ENCODE measurements at places on chromosomes 2 and 18.
A peak's percentile ranks its signal among the peaks of the same experiment; 100 is the strongest.

- DNase-seq, result no peak
Measured at GRCh38 chr18:42586601-42587000, 528.9 kb downstream of the RIT2 start.

DNA sequence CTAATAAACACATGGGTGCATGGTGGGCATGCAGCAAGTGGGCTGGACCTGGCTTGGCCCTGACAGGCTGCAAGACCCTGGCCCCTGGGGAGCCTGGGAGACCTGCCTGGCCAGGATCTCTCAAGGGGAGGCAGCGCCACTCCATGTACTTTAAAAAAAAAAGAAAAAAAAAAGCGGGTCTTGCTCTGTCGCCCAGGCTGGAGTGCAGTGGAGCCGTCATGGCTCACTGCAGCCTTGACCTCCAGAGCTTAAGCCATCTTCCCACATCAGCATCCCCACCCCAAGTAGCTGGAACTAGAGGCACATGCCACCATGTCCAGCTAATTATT, 29.5 kb upstream of the SEMA4C start:
- no peak for DNase-seq

GRCh38 chr2:199684832-199685231, 166.2 kb downstream of the FTCDNL1 start:
- DNase-seq, result no peak

- DNase-seq, result no peak
Measured at GRCh38 chr2:5942204-5942603, 250.0 kb downstream of the SOX11 start.

GRCh38 chr2:203543898-203544328, 8.8 kb upstream of the RAPH1 start:
- no peak for DNase-seq

GRCh38 chr18:50695431-50696176, 124.2 kb downstream of the MRO start:
- DNase-seq, result no peak

GRCh38 chr2:216392945-216393840, 19.1 kb upstream of the SMARCAL1 start:
- DNase-seq, result no peak

DNA sequence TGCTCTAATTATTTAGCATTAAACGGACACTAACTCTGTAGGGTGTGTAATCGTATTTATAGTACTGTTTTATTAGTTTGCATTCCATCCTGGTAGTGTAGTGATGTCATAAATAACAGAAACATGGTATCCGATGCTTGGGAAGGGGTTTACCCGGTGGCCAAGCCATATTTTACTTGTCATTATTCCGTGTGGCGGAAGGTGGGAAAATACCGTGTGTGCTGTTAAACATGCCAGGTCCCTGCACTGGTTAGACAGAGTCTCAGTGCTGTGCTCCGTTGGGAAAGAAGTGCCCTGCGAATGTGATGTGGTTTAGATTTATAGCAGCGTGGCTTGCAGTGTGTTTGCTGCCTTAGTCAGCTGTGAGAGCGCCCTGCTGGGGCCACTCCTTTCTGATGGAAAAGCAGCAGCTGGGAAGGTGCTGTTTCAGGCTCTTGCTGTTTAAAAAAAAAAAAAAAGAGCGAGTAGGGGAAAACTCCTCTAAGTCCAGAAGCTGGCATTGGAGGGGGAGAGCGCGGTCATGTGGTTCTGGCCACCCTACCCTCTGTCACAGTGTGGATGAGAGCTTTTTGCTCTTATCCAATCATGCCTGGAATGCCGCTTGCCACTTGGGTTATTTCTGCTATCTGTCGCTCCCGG, 211.0 kb downstream of the NEDD4L start:
- no peak for DNase-seq

- DNase-seq, result no peak
Measured at GRCh38 chr2:171864357-171864985, 29.6 kb downstream of the SLC25A12 start.

DNA sequence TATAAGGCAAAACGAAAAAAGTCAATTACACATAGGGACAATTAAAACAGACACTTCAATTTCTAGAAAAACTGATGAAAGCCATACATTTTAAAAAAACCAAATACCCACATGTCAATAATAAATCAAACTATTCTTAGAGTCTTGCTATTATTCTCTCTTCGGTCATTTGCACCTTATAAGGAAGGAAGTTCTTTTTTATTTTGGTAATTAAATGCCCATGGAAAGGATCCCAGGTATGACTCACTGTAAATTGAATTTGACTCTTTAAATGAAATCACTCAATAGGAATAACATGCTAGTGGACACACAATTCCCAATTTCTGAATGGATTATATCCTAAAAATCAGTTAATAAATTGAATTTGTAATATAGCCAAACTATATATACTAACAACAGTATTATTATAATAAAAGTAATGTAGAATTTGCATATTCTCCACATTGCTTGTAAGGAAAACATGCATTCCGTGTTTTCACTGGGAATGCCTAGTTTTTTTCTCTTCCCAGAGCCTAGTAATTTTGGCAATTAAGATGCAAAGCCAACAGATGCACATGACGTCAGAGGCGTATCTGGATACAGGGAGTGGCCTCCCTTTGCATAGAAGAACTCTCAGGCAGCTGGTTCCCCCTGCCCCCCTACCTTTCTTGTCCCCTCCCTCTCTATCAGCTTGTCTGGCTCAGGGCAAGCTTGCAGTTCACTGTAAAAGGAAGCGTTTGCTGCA, 153.5 kb upstream of the PGAP1 start:
- DNase-seq, result no peak

DNA sequence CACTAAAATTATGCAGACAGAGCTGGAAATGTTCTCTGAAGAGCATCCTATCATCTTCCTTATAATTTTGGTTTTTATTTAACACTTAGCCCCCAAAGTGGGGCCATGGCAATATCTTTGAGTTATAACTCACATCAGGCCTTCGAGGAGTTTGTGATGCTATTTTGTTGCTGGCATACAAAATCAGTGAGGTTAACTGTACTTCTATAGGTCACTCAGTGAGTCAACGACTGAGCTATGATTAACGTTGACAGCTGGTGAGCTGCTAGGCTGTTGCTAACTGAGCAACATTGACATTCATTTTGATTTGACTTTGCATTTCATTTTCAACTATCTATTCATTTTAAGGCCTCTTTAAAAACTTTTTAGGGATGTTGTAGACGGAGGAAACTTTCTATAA, 50.0 kb downstream of the GPD2 start:
- DNase-seq, result no peak

- no peak for DNase-seq
Measured at GRCh38 chr2:183950673-183951072, 647.7 kb upstream of the ZNF804A start.

- DNase-seq, result no peak
Measured at GRCh38 chr2:178084273-178084672, 11.7 kb upstream of the PDE11A start.

GRCh38 chr18:49021433-49022129, 70.8 kb upstream of the SMAD7 start:
- no peak for DNase-seq

GRCh38 chr2:98333922-98334321, 12.3 kb upstream of the CNGA3 start:
- no peak for DNase-seq

DNA sequence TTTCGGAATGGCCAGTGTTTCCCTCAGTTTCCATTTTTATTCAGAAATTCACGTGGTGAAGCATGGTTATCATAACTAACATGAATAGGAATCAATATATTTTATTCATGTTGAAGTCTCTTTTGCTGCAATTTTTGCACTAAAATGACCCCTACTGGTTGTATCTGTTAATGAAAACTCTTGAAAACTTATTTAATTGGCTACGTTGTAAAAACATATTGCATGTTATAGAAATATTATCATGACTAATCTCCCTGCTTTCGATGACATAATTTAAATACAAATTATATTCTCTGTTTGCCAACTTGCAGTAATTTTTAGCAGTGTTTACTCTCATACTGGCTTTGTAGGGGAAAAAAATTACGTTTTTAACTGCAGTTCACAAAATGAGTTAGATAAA, 3.5 kb downstream of the CRIM1 start:
- DNase-seq, result no peak

DNA sequence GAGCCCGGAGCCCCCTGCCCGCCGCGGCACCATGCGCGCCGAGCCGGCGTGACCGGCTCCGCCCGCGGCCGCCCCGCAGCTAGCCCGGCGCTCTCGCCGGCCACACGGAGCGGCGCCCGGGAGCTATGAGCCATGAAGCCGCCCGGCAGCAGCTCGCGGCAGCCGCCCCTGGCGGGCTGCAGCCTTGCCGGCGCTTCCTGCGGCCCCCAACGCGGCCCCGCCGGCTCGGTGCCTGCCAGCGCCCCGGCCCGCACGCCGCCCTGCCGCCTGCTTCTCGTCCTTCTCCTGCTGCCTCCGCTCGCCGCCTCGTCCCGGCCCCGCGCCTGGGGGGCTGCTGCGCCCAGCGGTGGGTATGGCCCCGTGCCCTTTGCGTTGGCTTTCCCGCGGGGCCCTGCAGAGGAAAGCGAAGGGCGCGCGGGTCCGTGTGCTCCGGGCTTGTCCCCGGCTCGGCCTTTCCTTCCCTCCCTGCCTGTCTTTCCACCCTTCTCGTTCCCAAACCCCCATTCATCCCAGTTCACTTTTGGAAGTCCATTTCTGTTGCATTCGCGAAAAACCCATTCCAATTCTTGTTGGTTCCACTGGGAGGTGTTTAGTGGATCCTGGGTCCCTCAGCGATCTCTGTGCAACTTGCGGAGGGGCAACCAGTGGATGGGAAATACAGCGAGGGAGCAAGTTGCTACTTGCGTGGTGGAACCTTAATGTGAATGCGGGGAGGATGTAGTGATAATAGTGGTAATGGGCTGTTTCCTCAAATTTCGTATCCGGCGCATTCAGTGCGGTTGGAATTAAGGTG, 599 bp downstream of the ADAM23 start:
- DNase-seq, result peak; percentile 53

- DNase-seq, result no peak
Measured at GRCh38 chr18:34261865-34262780, 37.4 kb upstream of the NOL4 start.

- DNase-seq, result no peak
Measured at GRCh38 chr2:37833423-37833822, 91.7 kb upstream of the RMDN2 start.

- DNase-seq, result no peak
Measured at GRCh38 chr18:2881088-2881839, 34.5 kb downstream of the EMILIN2 start.

- no peak for DNase-seq
Measured at GRCh38 chr2:141439524-141439923, 691.3 kb downstream of the LRP1B start.

DNA sequence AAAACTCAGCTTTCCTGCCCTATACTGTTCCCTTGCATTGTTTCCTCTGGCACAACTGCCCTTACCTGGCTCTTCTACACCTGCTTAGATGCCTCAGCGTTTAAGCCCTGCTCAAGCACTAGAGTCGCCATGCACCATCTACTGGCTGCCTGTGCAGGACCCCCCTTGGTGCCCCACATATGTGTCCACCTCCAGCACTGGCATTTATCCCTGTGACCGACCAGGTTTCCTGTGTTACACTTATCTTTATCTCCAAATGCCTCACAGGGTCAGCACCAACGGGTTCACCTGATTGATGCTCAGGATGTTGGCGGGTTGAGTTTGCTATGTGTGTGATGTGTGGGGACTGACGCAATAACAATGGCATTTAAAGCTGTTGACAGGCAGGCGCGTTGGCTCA, 177.5 kb downstream of the TMEM18 start:
- no peak for DNase-seq

- no peak for DNase-seq
Measured at GRCh38 chr2:224958873-224959272, 83.4 kb downstream of the DOCK10 start.

DNA sequence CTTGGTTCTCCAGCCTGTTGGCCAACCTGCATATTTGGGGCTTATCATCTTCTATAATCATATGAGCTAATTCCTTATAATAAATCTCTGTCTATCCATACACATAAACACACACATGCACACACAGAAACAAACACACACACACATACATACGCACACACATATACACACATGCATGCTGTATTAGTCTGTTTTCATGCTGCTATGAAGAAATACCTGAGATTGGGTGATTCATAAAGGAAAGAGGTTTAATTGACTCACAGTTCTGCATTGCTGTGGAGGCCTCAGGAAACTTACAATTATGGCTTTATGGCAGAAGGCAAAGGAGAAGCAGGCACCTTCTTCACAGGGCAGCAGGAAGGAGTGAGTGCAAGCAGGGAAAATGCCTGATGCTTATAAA, 707.4 kb upstream of the CDH2 start:
- no peak for DNase-seq

DNA sequence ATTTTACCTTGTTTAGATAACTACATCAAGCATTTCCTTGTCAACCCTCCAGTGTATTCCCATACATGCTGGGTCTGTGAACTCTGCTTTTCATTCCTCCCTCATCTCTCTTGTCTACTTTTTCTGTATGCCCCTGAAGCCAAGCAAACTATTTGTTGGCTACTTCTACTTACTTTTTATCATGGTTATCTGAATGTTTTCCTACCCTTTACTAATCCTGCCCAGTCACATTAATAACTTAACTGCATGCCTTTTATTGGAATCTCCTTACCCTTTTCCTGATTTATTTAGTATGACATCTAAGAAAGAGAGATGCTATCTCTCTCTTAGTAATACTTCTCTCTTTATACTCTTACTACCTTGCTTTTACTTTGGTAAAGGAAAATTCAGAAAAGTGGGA, 17.0 kb downstream of the DCAF17 start:
- DNase-seq, result no peak

GRCh38 chr2:240298803-240299709, 136.4 kb upstream of the GPC1 start:
- no peak for DNase-seq

GRCh38 chr2:186348200-186348599, 137.9 kb upstream of the ZC3H15 start:
- no peak for DNase-seq

DNA sequence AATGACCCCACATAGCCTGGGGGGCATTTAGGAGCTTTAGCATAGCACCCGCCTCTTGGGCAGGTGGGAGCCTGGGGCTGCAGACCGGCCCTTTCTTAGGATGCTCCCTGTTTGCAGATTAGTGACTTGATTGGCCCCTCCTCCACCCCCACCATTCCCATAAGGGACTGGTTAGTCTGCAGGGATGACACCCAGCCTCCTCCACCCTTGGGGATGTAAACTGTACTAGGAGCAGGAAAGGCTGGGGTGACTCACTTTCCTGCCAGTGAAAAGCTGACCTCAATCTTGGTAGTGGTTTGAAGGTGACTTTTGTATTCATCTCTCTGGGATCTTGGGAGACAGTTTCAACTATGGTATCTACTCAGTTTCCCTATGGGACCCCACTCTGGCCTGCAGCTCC, 24.2 kb downstream of the CTIF start:
- no peak for DNase-seq
